ENCODE measurements at places on chromosomes 3 and 15.

DNA sequence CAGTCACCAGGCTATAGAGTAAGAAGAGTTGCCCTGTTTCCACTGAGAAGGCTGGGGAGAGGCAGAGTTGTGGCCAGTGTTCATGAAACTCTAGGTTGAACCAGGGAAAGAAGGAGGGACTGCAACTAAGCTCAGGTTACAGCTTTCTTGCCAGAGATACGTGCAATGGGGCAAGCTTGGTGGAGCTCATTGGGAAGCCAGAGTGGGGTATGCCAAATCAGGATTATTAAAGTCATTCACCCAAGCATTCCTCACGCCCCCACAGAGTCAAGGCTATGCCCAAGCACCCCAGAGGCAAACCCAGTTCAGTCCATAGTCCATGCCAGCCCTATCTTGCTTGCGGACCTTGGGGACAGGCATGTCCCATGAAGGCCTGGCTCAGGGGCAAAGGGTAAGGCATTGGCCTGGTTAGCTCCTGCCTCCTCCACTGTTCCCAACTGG lies 17.6 kb downstream of the SLC6A20 start:
- DNase-seq, result no peak

- DNase-seq, result no peak
These were observed 41.1 kb downstream of the THBS1 start for GRCh38 chr15:39621976-39622375.

GRCh38 chr15:96262097-96262496 lies 68.4 kb upstream of the NR2F2 start:
- DNase-seq, result peak; percentile 40

GRCh38 chr3:88926221-88926620 lies 181.2 kb upstream of the EPHA3 start:
- no peak for DNase-seq

DNA sequence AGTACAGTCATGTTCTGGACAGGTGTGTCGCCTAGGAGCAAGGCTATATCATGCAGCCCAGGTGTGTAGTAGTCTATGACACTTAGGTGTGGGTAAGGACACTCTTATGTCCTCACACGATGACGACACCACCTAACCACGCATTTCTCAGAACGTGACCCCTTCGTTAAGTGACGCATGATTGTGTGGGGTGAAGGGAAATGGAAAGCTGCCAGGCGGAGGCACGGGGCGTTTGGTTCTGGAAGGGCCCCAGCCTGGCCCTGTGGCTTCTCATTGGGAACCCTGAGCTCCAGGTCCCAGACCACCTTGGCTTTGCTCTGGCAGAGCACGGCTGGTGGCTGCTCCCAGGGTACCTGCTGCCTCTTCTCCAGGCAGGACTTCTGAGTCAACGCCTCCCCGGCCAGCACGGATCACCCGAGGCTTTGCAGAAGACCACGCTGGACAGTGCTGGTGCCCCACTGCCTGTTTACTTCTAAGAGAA lies 39.3 kb downstream of the FBLN2 start:
- no peak for DNase-seq

- no peak for DNase-seq
These were observed 337.2 kb downstream of the ZBTB20 start for GRCh38 chr3:114809668-114810413.

GRCh38 chr3:89372456-89372855 lies 265.0 kb downstream of the EPHA3 start:
- no peak for DNase-seq
